ENCODE measurements at places on chromosomes 2 and 18.
A peak's percentile ranks its signal among the peaks of the same experiment; 100 is the strongest.

GRCh38 chr2:113085542-113085941 is 17.8 kb downstream of the IL1F10 start:
- no peak for DNase-seq

DNA sequence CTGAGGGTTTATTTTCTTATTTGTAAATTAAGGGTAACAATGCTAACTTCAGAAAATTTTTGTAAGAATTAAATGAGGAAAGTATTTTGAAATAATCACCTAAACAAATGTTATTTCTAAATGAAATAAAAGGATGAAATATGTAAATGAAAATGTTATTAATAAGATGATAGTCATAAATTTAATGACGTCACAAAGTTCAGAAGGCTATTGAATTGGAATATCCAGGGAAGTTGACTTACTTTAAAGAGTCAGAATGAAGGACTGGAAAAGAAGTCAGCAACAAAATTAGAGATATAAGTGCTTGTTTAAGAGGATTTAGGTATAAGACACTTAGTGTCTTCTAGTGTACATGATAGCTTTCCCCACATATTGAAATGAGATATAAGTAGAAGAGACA is 732.6 kb upstream of the CDH7 start:
- no peak for DNase-seq

DNA sequence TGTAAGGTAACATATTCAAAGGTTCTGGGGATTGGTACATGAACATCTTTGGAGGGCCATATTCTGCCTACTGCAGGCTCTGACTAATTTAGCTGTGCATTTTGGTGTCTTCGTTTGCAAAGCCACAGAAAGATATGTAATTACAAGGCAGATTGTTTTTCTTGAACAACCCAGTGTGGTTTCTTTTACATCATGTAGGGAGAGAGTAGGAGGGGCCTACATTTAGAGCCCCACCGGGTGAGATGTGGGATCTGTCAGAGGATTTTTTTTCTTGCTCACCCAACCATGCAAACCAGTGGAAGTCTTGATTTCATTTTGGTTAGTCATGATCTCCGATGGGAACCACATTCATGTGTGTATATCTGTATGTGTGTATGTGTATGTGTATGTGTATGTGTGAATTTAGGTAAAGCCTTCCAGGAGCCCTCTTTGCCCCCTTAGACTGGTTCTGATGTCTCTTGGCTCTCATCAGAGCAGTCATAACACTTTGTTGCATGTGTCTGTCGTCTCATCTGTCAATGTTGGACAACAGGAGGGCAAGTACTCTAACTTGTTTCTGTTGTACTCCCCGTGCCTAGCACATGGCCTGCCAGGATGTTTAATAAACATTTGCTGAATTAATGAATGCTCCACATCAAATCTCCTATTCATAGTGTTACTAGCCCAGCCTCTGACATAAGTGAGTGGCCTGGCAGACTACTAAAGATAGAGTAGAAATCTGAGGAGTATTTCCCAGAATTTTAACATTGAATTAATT is 239.9 kb downstream of the MTX2 start:
- DNase-seq, result no peak

- peak; percentile 43 for DNase-seq
Measured at GRCh38 chr2:221895366-221896121, 323.4 kb upstream of the EPHA4 start.

DNA sequence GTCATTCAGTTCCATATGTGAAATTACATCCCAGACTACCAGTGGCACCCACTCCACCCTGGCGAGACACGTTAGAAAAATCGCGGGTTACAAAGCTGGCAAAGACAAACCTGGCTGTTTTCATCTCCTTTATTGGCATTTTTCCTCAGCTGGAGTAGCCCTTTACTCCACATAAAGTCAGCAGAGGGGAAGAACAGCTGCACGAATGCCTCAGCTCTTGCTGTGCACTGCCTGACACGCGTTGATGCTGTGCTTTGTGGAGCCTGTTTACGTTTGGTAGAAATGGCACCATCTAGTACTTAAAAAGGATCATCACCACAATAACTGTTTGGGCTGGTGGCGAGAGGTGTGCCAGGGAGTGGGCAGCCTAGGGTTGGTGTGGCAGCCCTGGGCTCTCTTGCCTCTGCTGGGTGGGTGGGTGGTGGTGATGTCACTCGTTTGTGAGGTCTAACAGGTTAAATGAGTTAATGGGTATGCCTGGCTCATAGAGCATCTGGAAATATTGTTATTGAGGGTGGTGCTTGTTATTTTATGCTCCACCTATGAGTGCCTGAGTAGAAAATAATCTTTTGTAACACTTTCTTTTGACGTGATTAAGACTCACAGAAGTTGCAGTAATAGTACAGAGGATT is 16.4 kb downstream of the FARP2 start:
- DNase-seq, result no peak

DNA sequence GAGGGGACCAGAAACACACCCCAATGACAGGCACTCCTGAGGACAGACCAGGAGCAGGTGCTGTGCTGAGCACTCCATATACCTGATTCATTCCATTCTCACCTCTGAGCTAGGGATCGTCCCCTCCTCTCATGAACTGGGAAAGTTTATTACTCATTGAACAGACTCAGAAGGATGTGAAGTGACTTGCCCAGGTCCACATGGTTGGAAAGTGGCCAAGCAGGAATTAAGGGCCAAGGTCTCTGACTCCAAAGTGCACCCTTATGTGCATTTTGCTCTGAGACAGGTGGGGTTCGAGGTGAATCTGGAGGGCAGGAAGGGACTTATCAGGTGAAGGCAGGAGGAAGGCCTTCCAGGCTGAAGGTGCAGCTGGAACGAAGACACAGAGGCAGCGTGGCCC is 25.1 kb upstream of the PLB1 start:
- DNase-seq, result no peak

DNA sequence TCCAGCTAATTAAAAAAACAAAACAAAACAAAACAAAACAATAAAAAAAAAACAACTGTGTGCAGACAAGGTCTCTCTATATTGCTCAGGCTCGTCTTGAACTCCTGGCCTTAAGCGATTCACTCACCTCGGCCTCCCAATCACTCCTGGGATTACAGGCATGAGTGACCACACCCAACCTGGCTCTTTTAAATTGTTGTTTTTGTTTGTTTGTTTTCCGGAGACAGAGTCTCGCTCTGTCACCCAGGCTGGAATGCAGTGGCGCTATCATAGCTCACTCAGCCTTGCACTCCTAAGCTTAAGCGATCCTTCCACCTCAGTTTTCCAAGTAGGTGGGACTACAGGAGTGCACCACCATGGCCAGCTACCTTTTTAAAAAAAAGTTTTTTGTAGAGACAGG is 201.6 kb downstream of the EN1 start:
- no peak for DNase-seq
